ENCODE measurements at places on chromosomes 1 and 21. TPM values are rescaled to one million over a fixed set of nuclear protein-coding genes. Genes with fewer than 3 reads are reported as not detected.

DNA sequence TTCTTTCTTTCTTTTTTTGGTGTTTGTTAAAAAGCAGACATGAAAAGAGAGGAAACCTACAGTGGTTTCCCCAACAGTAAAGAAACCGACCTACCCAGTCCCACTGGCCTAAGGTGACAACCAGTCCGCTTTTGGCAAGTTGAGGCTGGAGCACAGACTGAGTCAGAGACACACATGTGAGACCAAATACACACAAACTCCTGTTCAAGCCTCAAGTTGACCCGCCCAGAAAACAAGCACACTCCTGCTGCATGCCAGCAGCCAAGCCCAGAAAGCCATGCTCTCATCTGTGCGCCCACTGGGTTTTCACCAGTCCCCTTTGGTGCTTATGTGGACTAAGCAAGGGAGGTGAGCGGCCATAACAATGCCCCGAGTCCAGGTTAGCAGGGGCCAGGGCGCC lies 64.6 kb upstream of the GPR153 start:
- no peak for DNase-seq

DNA sequence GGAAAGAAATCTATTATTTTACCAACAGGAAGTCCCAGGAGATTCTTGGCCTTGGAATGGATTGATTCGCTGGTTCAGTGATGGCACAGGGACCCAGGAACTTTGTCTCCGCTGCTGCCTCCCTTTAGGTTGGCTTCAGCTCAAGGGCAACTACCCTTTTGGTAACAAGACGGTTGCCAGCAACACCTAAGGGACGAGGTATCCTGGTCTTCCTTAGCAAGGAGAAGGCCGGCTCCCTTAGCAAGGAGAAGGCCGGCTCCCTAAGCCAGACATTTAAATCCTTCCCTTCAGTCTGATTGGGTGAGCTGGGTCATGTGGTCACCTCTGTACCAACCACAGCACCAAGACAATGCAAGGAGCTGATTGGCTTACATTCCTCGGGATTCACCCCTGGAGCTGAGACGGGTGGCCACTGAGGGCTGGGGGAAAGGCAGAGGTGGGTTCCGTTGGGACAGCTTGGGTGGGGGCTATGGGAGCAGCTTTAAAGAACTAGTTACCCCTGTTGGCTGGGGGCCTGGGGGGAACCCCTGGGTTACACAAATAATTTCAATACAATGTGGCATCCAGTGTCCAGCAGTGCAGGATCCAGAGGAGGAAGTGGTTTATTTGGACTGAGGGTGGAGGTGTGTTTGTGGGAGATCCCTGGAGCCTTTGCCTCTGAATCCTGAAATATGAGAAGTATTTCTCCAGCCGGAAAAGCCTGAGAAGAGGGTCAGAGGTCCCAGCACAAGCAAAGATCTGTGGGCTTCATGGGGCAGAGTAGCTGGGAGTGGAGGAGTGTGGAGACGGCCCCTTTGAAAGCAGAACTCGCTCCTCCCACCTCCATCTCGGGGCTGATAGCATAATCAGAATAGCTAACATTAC lies 20.7 kb upstream of the CLIC4 start:
- DNase-seq = no peak

DNA sequence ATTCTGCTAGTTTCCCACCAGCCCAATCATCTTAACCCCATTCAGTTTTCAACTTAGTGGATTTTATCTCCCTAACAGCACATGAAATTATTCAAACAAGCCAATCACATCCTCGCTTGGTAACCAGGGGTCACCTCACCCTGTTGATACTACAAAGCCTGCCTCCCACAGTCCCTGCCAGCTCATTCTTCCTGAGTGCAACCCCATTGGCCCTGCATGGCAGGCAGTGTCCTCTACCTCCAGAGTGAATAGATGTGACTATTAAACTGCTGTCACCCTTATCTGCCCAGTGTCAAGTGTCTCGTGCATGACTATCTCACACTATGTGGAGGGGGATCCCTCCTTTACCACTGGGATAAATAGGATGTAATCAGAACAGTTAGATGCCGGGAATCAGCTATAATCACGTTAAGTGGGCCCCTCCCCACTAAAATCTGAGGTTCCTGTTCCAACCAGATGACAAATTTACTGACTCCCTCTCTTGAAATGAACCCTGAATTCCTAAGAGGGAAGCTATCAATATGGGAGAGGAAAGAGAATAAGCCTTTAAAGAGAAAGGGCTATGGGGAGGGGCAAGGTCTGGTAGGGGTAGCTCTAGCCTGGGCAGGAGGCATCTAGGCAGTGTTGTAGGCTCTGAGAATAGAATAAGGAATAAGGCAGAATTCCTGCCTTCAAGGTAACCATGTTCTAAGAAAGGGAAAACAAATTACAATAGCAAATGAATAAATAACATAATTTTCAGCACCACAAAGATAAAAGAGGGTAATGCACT lies 155.9 kb downstream of the SLC30A10 start:
- DNase-seq = no peak

- no peak for DNase-seq
Observed at GRCh38 chr1:20735581-20736111, 3.1 kb upstream of the SH2D5 start.

DNA sequence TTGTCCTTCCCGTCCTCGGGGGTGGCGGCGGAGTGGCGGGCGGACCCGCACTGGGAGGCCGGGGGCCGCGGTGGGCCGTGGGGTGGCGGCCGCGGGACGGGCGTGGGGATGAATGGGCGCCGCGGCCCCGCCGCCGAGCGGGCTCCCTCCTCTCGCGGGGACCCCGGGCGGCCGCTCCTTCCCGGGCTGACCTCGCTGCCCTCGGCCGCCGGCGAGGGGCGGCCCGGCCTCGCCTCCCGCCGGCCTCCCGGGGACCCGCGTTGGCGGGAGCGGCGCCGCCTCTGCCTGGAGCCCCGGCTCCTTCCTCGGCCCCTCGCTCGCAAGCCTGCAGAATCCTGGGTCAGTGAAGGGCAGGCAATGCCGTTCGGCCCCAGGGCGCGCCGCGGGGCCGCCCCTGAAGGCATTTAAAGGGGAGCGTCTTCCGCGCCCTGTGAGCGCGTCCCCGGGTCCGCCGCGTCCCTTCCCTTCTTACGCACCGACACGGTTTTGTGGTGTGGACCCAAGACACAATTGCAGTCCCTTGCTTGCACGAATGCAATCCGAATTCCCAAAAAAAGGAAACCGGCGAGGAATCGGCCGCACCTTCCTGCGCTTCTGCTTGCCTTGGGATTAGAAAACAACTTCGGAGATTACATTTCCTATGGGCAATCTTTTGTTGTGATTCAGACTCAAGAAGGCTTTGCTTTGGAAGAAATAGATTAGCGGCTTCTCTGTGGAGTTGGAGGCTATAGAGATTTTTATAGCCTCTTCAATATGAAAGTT lies 776 bp downstream of the ITSN1 start:
- no peak for DNase-seq

DNA sequence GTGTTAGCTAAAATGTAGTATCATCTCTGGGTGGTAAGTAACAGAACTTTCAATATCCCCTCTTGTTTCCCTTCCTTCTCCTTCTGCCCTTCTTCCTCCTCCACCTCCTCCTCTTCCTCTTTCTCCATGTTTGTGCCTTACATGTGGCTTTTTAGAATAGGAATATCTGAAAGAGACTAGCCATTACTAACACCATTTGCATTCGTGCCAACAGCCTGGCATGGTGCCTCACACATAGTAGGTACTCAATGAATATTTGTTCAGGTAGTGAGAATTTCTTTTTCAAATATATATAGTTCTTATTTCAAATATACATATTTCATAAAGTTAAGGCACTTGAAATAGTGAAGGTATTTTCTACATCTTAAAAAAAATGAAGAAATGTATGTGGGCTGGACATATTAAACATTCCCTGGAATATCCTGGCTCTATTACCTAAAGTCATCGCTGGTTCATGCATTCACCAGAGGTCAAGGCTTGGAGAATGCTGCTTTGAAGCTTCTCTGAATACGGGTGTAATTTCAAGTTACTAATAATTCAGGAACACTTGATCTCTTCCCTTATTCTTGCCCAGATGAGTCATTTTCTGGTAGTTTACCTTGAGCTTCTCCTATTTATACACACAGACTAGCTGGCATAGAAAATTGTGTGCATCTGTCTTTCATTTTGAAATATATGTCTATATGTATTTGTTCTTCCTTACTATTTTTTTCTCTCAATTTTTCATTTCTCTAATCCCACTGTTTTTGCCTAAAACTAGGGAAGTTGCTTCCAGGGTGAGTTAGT lies 319.4 kb downstream of the TGFB2 start:
- DNase-seq = no peak

DNA sequence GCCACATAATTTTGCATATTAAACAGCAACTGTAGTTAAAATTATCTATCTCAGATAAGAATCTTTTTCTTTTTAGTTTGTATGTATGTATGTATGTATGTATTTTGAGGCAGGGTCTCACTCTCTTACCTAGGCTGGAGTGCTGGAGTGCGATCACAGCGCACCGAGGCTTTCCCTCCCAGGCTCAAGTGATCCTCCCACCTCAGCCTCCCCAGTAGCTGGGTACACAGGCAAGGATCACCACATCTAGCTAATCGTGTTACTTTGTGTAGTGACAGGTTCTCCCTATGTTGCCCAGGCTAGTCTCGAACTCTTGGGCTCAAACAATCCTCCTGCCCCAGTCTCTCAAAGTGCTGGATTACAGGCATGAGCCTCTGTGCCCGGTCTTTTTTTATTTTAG lies 30.5 kb upstream of the PUM1 start:
- DNase-seq = no peak

DNA sequence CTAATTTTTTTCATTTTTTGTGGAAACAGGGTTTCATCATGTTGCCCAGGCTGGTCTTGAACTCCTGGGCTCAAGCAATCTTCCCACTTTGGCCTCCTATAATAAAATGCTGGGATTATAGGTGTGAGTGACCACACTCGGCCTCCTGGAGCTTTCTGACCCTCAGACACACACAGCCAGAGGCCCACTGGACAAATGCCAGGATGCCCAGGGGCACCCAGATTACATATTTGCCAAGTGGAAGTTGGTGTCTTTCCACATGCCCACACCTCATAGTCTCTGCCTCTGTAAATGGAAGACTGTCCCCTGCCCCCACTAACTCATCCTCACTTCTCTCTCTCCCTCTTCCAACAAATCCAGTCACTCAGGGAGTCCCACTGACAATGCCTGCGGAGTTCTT lies 63.4 kb upstream of the LRP8 start:
- no peak for DNase-seq

- DNase-seq = no peak
Observed at GRCh38 chr1:223811634-223812101, 34.1 kb downstream of the TP53BP2 start.

GRCh38 chr1:39139723-39140360 lies 64.7 kb upstream of the MACF1 start:
- no peak for DNase-seq

DNA sequence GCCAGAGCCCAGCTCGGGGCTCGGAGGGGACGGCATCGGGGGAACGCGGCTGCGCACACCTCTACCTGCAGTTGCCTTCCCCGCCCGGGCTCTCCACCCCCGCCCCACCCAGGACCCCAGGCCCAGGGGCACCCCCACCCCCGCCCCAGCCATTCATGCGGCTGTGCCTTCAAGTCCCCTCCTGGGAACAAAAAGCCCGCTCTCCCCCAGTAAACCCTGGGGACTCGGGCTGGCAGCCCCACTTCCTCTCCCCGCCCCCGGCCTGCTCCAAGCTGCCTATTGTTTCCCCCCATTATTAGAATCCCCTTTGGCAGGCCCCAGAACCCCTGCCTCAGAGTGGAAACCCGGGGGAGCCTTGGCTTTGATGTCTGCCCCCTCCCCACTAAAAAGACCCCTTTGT lies 18.0 kb downstream of the MEGF6 start:
- no peak for DNase-seq

DNA sequence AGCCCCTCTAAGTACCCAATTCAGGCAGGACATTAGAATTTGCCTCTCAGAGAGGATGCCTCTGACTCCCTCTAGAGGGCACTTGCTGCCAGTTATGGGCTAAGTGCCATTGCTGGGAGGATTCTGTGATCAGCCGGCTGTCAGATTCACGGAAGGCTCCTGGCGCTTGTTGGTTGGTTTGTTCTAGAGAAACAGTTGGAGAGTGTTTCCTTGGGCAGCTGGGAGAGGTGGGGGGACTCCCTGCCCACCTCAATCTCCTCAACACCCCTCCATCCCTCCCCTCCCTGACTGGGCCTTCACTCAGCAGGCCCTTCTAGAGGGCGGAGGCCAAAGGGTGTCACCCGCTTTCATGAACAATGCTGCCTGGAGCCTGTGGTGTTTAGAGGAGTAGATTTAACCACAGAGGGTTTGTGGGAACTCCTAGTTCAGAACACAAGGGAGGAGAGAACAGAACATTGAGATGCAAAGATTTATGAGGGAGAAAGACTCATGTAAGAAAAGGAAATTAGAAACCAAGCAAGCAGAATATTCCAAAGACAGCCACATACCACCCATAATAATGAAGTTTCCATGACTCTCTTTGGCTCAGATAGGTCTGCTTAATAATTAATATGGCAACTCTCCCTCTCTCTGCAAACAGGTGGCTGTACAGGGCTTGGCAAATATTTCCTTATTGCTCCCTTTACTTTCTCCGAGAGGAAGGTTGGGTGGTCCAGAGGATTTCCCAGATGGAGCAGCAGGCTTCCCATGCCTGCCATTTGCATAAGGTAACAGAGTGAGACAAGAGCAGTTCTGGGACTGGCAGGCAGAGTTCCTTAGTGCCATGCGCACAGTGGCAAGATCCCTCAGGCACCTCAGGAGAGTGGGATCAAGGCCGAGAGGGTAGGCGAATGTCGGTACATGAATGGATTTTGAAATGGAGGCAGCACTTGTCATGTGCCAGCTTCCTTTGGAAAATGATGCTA lies 30.0 kb upstream of the ACP6 start:
- DNase-seq = peak; percentile 59

DNA sequence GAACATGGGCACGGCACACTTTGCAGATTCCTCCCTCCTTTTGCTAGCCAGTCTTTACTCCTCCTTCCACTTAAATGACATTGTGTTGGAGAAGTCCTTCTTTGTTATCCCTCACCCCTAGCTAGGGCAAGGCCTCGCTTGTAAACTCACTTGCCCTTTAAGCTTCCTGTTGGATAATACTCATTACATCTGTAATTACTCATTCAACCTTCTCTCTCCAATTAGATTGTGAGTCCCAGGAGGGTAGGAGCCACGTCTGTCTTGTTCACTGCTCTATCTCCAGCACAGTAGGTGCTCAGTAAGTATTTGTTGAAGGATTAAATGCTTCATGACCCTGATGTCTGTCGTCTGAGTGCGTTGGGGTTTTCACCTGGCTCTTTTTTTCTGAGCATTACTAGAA lies 98.7 kb upstream of the USP24 start:
- no peak for DNase-seq

RSPH1 gene
- total RNA-seq = 0.29 TPM

OR2T33 gene
- not detected for total RNA-seq

RGS1 gene
- total RNA-seq = not detected

SMIM1 gene
- total RNA-seq = not detected

CD247 gene
- not detected for total RNA-seq

PALMD gene
- 0.17 TPM for total RNA-seq

AMIGO1 gene
- 2.8 TPM for total RNA-seq

ARMH1 gene
- 4.7 TPM for total RNA-seq
